ENCODE measurements at places on chromosomes 7 and 10. TPM values are rescaled to one million over a fixed set of nuclear protein-coding genes. Genes with fewer than 3 reads are reported as not detected.

The RBM20 gene
- 8.2 TPM for polyA plus RNA-seq

The NPC1L1 gene
- polyA plus RNA-seq, result 3.3 TPM

DNA sequence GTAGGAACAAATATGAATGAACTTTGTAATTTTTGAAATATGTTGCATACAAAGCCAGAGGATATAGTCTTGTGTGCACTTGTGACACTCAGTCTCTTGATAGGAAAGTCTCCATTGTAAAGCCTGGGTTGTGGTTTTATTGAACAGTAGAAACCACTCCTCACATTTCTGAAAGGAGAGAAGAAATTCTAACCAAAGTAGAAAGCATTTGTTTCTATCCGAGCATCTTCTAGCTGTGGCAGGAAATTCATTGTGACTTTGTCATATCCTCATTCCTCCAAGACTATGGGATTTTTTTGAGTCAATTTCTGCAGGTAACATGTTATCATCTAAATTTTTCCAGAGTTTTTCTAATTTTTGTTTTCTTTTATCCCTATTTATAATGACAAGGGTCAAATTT, 55.5 kb upstream of the NCF1 start:
- no peak for DNase-seq

The TCAF2 gene
- 3.7 TPM for polyA plus RNA-seq

The SIRT1 gene
- 34.6 TPM for polyA plus RNA-seq

DNA sequence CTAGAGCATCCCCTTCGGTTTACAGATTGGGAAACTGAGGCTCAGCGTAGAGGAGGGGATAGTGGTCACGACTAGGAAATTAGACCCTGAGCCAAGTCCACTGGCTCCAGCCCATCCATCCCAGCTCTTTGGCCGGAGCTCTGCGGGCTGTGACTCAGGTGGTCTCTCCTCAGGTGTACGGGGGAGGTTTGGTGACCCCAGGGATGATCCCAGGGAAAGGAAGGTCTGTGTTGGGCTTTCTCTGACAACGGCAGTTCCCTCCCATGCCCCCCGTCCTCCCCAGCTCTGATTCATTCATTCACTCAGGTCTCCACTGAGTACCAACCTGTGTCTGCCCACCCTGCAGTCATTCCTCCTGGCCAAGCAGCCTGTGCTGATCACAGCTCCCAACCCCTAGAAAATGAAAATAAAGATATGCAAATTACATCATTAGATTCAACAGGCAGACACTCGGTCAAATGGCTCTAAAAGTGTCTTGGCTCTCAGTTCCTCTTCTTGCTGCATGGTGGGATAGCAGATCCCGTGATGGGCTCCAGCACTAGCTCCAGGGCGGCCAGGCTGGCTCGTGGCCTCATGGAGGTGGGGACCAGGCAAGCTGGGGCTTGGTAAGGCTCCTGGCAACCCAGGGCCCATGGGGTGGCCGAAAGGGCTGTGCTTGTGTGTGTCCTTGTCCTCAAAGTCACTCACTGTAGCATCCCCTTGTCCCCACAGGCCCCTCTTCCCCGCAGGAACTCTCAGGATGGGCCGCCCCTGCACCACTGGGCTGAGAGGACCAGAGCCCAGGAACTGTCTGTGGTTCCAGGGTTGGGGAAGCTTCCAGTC, 37.8 kb downstream of the CLRN3 start:
- DNase-seq, result no peak

DNA sequence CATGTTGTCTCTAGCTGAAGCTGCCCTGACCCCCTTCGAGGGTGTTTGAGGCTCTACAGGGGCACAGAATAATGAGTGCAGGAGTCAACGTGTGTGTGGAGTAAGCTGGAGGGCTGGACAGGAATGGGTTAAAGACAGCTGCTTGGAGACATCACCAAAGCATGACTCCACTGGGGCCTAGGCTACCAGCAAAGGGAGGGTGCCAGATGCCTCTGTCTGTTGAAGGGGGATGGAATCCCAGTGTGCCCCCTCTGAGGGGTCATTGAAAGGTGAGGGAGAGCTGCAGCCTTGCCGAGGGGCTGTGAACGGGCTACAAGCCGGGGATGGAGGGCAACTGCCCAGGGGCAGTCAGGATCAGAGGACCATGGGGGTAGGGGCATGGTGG, 51.7 kb upstream of the PODXL start:
- DNase-seq, result no peak

DNA sequence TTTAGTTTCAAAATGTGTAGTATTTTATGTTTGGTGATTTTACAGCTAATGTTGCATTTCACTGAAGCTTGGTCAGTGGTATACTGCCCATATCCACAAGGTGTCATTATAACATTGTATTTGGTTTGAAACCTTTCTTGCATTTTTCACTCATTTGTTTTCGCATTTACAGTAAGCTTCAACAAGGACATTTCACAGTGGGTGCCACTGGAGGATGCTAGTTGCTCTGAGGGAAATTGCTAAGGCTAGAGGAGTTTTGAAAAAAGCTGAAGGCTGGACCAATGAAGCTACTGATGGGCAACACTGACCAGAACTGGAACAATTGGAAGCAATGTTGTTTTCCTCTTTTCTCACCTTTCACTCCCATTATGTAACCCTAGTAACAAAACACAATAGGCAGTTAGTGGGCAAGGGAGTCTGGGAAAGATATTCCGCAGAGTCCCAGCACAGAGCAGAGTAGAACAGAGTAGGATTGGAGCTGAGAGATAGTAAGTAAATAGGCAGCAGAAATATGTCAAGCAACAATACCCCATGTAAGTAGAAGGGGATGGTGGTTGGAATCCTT, 23.6 kb upstream of the SRI start:
- DNase-seq, result no peak

- DNase-seq, result no peak
These were observed 80.8 kb upstream of the UNC5B start for GRCh38 chr10:71131508-71132088.

DNA sequence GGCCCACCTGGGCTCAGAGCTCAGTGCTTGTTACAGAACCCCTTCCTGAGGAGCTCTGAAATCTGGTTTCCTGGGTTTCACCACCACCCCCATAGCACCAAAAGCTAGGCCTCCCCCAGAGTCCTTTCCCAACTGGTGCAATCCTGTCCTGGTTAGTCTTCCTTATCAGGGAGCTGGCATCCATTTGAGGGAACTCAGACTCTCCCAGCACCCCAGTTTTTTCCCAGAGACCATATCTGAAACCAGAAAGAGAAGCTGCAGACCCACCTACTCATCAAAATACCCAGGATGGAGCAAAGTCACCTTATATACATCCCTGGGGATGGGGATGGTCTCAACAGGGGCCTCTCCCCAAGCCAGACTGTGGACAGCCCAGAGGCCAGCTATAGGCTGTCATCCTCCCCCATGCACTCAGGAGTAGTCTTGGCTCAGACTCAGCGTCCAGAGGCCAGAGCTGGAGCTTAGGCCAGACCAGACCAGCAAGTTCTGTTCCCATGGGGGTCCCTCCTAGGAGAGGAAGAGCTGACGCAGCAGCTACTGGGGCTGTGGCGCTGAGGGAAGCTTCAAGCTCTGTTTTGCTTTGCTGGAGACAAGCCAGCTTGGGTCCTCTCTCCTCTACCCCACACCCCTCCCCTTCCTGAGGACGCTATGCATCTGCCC, 3.0 kb downstream of the TBATA start:
- DNase-seq, result no peak

DNA sequence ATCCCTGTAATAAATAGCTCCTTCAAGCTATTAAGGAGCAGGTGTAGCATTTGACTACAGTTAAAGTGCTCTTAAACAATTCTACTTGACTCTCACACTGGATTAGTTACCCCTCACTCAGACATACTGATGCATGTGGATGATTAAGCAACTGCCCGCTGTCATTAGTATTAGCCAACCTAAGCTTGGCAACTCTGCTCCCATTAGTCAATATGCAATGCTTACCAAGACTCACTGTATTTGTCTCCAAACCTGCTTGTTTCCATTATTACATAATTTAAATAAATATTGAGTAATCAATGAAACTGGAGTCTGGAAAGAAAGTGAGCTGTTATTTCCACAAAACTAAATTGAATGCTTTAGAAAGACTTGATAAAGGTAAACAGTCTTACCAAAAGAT, 144.0 kb upstream of the ASAH2 start:
- DNase-seq, result no peak
